ENCODE measurements at places on chromosomes 3 and 15. TPM values are rescaled to one million over a fixed set of nuclear protein-coding genes. Genes with fewer than 3 reads are reported as not detected.

Gene GPR149
- polyA plus RNA-seq = not detected

Gene CHDH
- 0.13 TPM for polyA plus RNA-seq

Gene MYL3
- polyA plus RNA-seq = 1.0 TPM

DNA sequence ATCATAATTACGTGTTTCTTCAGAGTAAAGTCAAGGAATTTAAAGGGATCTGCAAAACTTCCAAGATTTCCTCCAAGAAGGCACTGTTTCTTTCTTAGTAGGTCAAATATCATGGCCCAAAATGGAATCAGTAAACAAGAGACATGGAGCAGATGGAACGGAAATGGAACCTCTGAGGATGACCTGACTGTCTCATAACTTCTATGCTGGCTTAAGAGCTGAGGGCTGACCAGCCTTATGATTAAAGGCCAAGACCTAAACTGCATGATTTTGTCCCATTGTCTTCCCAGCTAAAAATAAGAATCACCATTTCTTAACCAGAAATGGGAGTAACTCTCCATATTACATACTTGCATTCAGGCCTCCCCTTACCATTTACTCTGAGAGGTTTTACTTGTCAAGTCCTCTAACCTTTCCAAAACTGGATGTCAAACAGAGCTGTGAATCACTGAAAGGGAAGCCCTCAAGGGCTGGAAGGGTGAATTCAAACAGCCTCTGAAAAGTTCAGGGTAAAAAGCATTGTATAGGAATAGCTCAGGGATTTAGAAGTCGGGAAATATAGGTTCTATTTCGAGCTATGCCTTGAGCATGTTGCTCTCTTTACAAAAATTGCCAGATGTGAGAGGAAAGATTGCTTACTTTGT lies 103.7 kb downstream of the MEIS2 start:
- no peak for DNase-seq

DNA sequence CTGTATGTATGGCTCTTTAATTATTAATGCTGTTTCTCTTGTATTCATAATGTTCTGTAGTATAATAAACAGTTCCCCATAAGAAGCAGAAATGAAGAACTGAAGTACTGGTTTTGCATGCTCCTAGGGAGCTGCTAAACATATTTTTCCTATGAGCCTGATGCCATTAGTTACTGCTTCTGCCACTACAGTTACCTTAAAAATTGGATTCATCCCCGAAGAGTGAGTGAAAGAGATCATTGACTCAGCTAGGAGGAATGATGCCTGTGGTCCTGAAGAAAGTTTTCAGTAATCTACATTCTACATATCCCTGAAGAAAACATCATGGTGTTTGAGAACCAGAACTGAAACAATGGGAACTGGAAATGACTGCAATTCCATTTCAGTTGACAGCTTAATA lies 37.1 kb upstream of the ST3GAL6 start:
- DNase-seq = no peak

DNA sequence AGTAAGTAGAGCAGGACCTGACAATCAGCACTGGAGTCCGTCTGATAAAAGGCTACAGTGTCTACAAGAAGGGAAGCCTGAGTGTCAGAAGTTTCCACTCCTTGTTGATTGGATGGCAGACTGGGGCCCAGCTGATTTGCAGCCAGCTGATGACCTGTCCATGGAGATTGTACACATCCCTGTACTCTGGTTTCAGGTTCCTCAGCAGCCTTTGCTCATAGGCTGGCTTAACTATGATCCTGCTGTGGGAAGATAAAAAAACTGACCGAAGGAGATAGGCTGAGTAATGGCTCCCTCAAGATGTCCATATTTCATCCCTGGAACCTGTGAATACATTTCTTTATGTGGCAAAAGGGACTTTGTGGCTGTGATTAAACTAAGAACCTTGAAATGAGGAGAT lies 11.7 kb upstream of the LACTB start:
- no peak for DNase-seq

- no peak for DNase-seq
Measured at GRCh38 chr15:83813682-83814081, 159.8 kb downstream of the ADAMTSL3 start.

- DNase-seq = no peak
Measured at GRCh38 chr3:78857494-78858111, 910.2 kb downstream of the ROBO1 start.

DNA sequence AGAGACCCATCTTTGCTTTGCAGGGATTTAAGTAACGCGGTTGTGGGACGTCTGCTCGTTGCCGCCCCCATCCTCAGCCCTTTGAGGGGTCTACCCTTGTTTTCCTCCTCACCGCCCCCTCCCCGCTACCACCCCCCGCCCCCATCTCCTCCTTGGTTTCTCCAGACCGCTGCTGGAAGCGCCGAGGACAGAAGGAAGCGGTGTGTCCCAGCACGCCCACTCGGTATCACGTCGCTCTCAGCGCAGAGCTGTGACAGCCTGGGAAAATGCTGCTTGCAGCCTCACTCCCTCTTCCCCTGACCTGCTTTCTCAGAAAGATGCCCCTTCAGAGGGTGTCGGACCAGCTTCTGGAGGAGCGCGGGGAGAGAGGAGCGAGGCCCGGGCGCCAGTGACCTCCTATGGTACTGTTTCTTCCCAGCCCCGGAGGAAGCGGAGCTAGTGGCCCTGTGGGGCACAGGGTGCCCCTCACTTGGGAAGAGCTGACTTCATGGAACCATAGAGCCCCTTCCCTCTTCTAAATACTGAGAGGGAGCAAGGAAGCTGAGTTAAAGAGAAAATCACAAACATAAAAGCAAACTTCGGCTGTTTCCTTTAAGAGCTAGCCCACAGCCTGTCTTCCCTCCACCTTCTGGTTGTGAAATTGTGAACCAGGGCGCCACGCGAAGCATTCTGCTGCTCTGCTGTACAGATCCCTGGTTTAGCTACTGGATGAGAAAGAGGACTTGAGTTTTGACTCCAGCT lies 698 bp downstream of the IL1RAP start:
- DNase-seq = no peak

GRCh38 chr15:56678571-56678970 lies 54.7 kb downstream of the ZNF280D start:
- no peak for DNase-seq

Gene SRGAP3
- 0.75 TPM for polyA plus RNA-seq

Gene PLCL2
- 1.9 TPM for polyA plus RNA-seq

DNA sequence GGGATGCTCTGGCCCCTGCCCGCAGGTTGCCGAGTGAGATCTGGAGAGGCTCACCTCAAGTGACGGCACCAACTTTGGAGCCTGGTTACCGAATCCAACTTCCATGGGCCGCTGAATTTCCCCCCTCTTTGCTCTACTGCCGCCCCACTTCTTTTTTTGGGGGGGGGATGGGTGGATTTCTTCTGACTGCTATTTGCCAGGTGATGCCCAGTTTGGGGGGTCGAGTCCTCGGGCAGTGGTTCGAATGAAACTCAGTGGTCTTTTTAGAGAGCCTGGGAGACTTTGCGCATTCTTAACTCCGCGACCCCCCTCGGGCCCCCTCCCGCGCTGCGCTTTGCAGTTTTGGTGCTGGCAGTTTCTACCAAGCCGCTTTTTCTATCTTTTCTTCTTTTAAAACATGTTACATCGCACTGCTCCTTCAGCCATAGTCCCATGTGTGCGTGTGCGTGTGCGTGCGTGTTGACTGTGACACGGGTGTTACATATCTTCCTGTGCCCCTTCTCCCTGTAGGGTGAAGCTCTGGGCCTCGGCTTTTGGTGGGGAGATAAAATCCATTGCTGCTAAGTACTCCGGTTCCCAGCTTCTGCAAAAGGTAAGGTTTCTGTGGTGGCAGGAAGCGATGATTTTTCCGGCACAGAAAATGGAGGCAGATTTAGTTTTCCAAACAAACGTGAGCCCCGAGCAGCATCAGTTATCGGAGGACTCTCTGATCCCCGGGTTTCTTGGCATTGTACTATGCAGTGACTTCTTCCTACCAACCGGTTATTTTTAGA lies 837 bp downstream of the CACNA2D3 start:
- DNase-seq = no peak

- no peak for DNase-seq
Measured at GRCh38 chr3:177672252-177672911, 475.1 kb upstream of the TBL1XR1 start.

GRCh38 chr15:64934023-64934422 lies 22.3 kb downstream of the ANKDD1A start:
- no peak for DNase-seq

- no peak for DNase-seq
Measured at GRCh38 chr15:39393575-39394335, 187.1 kb upstream of the THBS1 start.

GRCh38 chr15:49741712-49742111 lies 120.9 kb downstream of the DTWD1 start:
- DNase-seq = no peak

- DNase-seq = no peak
Measured at GRCh38 chr15:43943511-43943910, 116.7 kb downstream of the WDR76 start.

GRCh38 chr15:52408823-52409222 lies 113.2 kb upstream of the MYO5C start:
- no peak for DNase-seq

- DNase-seq = no peak
Measured at GRCh38 chr3:157605356-157605755, 102.1 kb upstream of the VEPH1 start.

DNA sequence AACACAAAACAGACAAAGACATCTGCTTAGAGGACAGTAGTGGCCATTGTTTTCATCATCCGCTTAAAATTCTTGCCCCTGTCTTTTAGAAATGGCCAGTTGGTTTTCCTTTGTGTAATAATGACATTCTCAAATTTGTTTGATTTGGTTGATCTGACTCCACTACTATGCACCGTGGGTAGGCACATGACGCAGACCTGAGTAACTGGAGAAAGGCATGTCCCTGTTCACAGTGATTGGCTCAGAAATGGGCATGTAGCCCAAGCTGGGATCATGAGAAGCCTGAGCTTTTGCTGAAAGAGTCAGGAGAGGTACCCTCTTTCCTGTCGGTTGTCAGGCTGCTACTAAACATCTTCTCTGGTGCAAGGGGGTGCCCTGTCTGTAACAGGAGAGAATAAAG lies 36.6 kb upstream of the MAGI1 start:
- DNase-seq = no peak

- DNase-seq = no peak
Measured at GRCh38 chr3:21041621-21042020, 709.4 kb downstream of the ZNF385D start.

Gene GOLGA6D
- not detected for polyA plus RNA-seq

DNA sequence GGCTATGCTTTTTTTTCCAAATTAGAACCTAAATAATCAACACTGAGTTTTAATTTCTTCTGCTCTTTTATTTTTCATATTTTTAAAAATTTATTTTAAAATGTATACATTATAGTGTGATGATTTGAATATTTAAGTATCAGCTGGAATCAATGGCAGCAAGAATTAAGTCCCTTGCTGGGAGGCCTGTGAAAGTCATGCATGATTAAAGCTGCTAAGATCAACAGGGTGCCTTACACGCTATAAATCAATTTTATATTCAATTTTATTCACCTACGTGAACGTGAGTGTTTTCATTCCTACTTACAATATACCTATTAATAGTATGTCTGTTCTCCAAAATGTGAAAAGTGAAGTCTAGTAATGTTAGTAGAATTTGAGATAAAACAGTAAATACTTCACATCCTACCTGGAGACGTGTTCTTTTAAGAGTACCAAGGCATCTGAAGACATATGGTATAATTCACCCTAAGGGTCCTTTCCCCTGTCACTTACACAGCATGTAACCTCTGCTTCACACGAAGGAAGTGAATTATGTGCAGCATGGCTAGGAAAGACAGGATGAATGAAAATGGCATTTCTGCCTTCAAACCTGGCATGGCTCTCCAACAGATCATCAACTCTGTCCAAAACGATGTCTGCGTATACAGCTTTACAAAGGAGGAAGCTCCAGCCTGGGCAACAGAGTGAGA lies 640.4 kb upstream of the ROBO1 start:
- no peak for DNase-seq

- DNase-seq = no peak
Measured at GRCh38 chr3:68854170-68854569, 78.2 kb downstream of the TAFA4 start.
